Right renal cortex interstitium (tissue), 3 donors: ENCODE measurements at places on chromosomes 2 and 18. TPM values are rescaled to one million over a fixed set of nuclear protein-coding genes. Genes with fewer than 3 reads are reported as not detected.

Gene OTOS
- polyA plus RNA-seq = 0.33 TPM

DNA sequence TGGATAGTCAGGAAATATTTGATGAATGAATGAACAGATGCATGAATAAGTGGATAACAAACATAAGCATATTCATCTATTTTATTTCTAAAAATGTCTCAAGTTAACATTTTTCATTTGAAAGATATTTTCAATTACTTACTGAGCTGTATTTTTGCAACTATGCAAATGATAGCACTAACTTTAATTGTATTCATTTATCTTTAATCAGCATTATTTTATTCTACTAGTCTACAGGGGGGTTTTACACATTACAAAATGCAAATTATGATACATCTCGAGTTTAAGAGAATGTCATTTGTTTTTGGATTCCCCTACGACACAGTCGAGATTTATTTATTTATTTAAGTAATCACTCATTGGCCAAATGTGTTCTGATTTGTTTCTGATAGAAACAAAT, 530.6 kb downstream of the ERBB4 start:
- no peak for DNase-seq

DNA sequence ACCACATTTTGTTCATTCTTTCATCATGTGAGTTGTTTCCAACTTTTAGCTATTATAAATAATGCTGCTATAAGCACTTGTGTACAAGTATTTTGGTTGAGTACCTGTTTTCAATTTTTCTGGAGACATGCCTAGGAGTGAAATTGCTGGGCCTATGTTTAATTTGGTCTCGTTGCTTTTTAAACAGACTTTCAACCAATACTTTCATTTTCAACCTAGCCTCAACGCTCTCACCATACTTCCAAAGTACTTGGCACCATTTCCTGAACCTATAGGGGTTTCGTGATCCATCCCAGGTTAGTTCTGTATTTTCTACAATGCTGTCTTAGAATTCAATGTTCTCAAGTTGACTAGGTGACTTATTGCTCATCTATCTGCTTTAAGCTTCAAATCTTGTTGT, 126.1 kb downstream of the SRBD1 start:
- DNase-seq = no peak

DNA sequence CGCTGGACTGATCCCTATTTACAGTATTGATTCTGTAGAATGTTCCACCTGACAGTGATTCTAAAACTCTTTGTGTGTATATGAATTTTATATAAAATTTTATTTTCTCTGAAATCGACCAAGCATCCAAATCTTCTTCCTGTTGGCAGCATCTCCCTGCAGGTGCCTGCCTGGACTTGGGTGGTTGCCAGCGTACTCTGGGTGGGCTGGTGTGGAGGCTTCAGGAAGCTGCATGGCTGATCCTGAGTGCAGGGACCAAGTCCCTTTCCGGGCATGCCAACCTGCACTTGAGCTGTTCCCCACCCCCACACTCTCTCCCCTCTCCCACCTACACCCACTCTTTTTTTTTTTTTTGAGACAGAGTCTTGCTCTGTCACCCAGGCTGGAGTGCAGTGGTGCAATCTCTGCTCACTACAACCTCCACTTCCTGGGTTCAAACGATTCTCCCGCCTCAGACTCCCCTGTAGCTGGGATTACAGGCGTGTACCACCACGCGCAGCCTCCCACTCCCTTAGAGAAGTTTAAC, 53.2 kb upstream of the ALKAL2 start:
- no peak for DNase-seq

DNA sequence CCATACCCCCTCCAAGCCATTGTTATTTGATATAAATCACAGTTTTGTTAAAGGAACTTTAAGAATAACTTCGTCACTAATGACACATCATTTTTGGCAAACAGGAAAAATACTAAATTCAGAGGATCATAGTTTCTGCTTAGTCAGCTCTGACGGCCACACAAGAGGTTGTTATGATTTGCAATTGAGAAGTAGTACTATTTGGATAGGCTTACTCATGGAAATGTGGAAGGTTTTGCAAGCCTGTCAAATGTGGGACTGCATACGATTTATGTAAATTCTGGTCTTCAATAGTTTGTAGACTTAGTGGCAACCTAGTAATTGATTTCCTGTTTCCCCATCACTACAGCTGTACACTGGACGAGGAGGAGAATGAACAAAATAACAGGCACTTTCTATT, 108.1 kb downstream of the ARHGEF33 start:
- DNase-seq = no peak

GRCh38 chr2:84550916-84551315, 34.6 kb downstream of the DNAH6 start:
- DNase-seq = no peak

GRCh38 chr2:170744248-170745002, 25.8 kb upstream of the ERICH2 start:
- no peak for DNase-seq
